ENCODE measurements at places on chromosomes 11 and 22.
A peak's percentile ranks its signal among the peaks of the same experiment; 100 is the strongest.

DNA sequence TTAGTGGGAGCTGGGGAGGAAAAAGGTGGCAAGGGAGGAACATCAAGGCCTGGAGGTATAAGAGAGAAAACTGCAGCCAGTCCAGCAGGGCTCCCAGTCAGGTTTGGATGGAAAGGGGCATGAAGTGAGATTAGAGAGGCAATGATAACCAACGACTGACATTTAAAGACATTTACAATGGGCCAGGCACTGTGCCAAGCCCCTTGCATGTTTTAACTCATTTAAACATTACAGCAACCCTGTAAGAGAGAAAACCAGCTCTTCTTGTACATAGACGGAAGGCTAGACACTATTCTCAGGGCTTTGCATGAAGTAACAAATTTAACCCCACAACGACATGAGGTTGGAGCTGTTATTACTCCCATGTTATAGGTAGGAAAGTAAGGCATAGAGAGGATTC, 32.1 kb upstream of the PAK1 start:
- no peak for DNase-seq

GRCh38 chr11:44711113-44711786, 15.5 kb upstream of the TSPAN18 start:
- no peak for DNase-seq

GRCh38 chr22:46537946-46538813, 760 bp upstream of the CELSR1 start:
- no peak for DNase-seq

- DNase-seq = no peak
These were observed 1.4 kb downstream of the SIGIRR start for GRCh38 chr11:413120-414081.

- DNase-seq = no peak
These were observed 2.3 kb downstream of the CASTOR1 start for GRCh38 chr22:30286813-30287647.

- DNase-seq = peak; percentile 43
These were observed 45.6 kb downstream of the LRRC4C start for GRCh38 chr11:41413843-41414242.

DNA sequence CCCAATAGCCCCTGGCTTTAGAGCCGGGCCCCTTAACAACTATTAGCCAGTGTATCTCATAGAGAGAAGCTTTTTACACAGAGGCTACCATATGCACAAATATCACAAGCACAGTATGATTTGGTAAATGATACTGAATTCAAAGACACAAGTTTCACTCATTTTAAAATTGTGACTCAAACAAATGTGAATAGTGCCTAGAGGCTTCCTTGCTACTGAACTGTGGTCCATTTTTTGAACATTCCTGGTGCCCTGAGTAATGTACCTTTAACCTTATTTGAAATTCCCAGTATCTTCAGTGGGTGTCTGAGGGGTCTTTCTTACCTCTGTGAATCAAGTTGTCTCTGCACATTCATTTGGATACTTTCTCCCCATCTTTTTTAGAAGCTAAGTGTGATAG, 156.2 kb downstream of the MAML2 start:
- no peak for DNase-seq

DNA sequence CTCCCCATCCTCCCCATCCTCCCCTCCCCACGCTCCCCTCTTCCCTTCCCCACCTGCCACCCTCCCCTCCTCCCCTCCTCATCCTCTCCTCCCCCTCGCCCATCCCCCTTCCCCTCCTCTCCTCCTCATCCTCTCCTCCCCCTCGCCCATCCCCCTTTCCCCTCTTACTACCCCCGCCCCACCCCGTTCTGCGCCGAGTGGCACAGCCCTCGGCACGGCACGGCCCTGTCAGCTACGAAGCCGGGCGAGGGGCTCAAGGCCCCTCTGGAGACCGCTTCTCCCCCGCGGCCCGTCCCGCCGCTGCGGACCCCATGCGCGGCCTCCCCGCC, 449.9 kb downstream of the OPCML start:
- no peak for DNase-seq

DNA sequence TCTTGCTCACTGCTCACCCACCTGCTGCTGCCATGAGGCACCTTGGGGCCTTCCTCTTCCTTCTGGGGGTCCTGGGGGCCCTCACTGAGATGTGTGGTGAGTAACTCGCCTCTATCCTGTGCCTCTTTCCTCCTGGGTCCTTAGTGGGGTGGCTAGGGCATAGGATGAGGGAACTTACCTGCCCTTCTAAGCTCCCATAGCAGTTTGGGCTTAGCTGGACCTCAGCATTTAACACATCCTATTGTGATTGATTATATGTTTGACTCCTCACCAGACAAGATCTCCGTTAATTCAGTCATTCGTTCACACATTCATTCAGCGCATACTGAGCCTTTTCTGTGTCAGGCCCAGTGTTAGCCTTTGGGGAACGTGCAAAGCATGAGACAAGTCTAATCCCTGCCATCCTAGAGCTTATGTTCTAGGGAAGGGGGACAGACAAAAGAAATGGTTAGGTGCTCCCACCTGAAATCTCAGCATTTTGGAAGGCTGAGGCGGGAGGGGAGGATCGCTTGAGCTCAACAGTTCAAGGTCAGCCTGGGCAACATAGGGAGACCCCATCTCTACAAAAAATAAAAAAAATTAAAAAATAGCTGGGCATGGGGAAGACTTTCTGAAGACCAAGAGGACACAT, 441 bp downstream of the TCN2 start:
- no peak for DNase-seq

- no peak for DNase-seq
These were observed 17.1 kb downstream of the CRELD2 start for GRCh38 chr22:49935561-49935960.

DNA sequence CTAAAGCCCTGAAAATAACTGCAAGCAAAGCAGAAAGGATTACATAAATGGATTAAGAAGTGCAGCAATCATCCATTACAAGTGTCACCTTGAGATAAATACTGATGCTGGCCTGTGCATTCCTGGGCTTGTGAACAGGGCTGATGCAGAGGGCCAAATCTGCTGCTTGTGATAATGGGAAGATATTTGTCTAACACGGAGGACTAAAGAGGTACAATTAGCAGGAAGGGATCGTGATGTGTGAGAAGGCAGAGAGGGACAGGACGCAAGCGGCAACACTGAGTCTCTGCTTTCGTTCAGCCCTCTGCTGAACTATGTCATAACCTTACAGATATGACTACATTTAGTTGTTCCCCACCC, 107.7 kb upstream of the DDI1 start:
- DNase-seq = no peak

- no peak for DNase-seq
These were observed 219.9 kb downstream of the MN1 start for GRCh38 chr22:27581688-27582087.

DNA sequence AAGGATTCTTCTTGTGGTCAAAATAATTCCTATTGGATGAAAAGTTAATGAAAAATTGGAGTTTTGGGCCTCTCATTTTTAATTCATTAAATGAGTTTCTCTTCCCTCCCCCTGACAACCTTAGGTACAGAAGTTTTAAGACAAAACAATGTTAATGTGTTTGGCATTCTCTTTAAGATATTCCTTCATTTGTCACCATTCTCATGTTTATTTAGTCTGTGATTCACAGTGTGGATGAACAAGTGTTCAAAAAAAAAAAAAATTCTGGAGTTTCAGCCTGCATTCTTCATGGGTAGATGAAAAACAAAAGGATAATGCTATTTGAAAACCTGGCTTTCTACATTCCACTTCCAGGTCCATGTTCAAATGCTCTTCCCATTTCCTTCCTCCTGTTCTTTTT, 172.6 kb upstream of the LUZP2 start:
- no peak for DNase-seq

GRCh38 chr11:126815111-126815510, 185.5 kb downstream of the KIRREL3 start:
- no peak for DNase-seq

GRCh38 chr11:126189109-126189929, 22.1 kb downstream of the RPUSD4 start:
- peak; percentile 72 for DNase-seq

GRCh38 chr11:70888061-70888460, 364.3 kb downstream of the SHANK2 start:
- DNase-seq = no peak

DNA sequence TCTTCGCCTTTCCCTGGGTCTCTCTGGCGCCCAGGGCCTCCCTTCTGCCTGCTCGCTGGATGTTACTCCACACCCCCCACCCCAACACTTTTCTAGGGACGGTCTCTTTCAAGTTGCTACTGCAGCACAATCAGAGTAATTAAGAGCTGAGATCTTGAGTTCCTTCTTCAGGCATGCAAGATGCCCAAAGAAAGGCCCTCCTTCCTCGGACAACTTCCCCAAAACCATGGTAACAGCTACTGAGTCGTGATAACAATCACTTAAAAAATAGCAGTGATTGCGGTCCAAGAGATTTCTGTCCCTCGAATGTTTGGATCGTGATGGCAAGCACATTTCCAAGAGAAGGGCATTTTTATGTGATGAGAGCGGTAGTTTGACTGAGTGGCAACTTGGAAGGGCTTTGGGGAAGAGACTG, 638 bp upstream of the TENM4 start:
- DNase-seq = no peak

- no peak for DNase-seq
These were observed 1164.1 kb upstream of the CNTN5 start for GRCh38 chr11:97856666-97857065.

GRCh38 chr11:86802601-86803051, 2.3 kb downstream of the PRSS23 start:
- DNase-seq = no peak

- DNase-seq = no peak
These were observed 403 bp upstream of the SBF2 start for GRCh38 chr11:10294290-10294953.

GRCh38 chr22:37304595-37305343, 22.5 kb downstream of the CYTH4 start:
- DNase-seq = no peak

DNA sequence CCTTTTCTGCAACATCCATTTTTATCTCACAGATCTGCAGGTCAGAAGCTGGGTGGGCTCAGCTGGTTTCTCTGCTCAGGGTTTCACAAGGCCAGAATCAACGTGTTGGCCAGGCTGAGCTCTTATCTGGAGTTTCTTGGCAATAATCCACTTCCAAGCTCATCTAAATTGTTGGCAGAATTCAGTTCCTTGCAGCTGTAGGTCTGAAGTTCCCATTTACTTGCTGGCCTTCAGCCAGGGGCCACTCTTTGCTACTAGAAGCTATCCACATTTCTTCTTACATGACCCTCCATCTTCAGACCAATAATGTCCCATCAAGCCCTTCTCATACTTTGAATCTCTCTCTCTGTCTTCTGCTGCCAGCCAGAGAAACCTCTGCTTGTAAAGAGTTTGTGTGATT, 103.5 kb downstream of the WNT11 start:
- no peak for DNase-seq

GRCh38 chr11:116360221-116360941, 412.4 kb downstream of the BUD13 start:
- no peak for DNase-seq

GRCh38 chr11:91129596-91129995, 906.7 kb upstream of the CHORDC1 start:
- no peak for DNase-seq

DNA sequence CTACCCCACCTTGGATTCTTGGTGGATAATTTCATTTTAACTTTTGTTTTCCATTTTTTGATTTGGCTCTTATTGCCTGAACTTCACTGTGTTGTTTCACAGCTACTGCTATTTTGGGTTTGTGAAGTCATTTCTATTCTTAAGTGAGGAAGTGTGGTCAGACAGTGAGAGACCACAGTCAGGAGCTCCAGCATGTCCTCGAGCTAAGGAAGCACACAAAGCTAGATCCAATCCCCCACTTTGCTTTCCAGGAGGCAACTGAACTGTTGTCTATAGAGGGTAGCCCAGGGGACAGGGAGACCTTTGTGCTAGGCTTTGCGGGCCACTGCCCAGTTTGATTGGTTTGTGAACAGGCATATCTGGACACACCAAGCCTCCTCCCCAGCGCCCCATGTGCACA, 251.8 kb upstream of the KIRREL3 start:
- DNase-seq = no peak

- DNase-seq = no peak
These were observed 3.6 kb downstream of the TNNI2 start for GRCh38 chr11:1842149-1843097.

GRCh38 chr11:113384551-113384950, 3.0 kb upstream of the ANKK1 start:
- DNase-seq = no peak

GRCh38 chr22:49736538-49736937, 91.1 kb downstream of the BRD1 start:
- DNase-seq = no peak

- no peak for DNase-seq
These were observed 379.5 kb downstream of the ETS1 start for GRCh38 chr11:128207861-128208321.
